ENCODE measurements at places on chromosomes 6 and 20. TPM values are rescaled to one million over a fixed set of nuclear protein-coding genes. Genes with fewer than 3 reads are reported as not detected.

DNA sequence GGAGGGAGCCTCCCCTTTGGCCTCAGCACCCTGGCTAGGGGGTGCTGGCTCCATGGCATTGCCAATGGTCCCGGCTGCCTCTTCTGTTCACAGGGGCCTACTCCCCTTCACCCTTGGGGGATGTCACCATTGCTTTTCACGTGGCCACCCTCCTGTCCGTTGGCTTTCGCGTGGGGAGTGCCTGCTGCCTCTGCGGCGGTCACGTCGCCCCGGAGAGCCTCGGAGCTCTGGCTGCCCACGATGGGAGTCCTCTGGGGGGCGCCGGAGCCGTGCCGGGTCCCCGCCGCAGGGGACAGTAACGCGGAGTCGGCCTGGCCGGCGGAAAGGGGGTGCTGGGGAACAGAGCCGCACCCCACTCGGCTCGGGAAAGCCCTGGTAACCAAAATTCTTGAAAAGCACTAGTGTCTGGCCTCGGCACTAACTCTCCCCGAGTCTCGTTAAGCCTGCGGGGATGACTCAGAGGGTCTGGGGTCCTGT lies 661 bp upstream of the HEBP2 start:
- no peak for DNase-seq

DNA sequence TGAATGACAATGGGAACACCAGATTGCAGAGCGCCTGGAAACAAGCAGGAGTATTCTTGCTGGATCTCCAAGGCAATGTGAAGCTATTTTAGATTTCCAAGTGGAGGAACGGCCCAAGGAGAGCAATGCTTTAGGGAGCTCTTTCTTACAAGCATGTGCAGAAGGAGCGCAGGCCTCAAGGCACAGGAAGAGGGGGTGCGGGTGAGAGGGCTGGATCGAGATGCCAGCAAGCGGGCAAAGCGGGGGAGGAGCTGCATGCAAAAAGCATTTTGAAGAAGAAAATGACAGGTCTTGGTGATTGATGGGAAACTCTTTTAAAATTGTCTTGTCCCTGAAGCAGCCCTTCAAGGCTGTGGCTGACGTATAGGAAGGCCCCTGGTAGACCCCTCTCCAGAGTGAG lies 171.9 kb downstream of the QRSL1 start:
- no peak for DNase-seq

Gene NFYA
- total RNA-seq = 30.5 TPM

Gene OR2B3
- not detected for total RNA-seq

GRCh38 chr6:166167258-166167731 lies 356 bp downstream of the TBXT start:
- no peak for DNase-seq

- no peak for DNase-seq
Observed at GRCh38 chr6:139855671-139856311, 481.3 kb upstream of the CITED2 start.

- DNase-seq = no peak
Observed at GRCh38 chr6:153957394-153957793, 81.6 kb upstream of the OPRM1 start.

GRCh38 chr6:40352006-40352405 lies 235.2 kb downstream of the LRFN2 start:
- no peak for DNase-seq

- DNase-seq = no peak
Observed at GRCh38 chr6:35309611-35310264, 12.1 kb downstream of the DEF6 start.

Gene CLDN20
- total RNA-seq = not detected

- DNase-seq = no peak
Observed at GRCh38 chr20:12554426-12554825, 454.3 kb upstream of the SPTLC3 start.

DNA sequence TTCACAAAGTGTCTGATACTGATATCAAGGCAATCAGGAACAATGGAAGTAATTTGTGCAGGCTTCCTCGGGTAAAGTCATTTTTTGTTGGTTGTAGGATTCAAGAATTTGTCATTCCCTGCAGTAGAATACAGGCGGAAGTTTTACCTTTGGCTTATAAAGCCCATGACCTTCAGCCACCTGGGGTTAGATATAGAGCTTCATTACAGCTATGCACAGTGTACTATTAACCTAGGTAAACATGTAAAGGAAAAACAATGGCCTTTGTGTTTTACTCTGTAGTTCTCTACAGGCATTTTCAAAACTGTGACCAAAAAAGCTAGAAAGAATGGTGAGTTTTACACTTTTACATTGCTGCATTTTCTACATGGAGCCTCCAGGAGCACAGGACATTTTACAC lies 114.9 kb downstream of the NRSN1 start:
- DNase-seq = no peak

Gene ISM1
- 1.8 TPM for total RNA-seq

- DNase-seq = no peak
Observed at GRCh38 chr6:146851837-146852236, 253.1 kb downstream of the ADGB start.

Gene MAP7
- total RNA-seq = 10.4 TPM

- no peak for DNase-seq
Observed at GRCh38 chr20:59787538-59787890, 145.9 kb downstream of the SYCP2 start.

- no peak for DNase-seq
Observed at GRCh38 chr6:35061651-35062410, 79.3 kb downstream of the TCP11 start.

DNA sequence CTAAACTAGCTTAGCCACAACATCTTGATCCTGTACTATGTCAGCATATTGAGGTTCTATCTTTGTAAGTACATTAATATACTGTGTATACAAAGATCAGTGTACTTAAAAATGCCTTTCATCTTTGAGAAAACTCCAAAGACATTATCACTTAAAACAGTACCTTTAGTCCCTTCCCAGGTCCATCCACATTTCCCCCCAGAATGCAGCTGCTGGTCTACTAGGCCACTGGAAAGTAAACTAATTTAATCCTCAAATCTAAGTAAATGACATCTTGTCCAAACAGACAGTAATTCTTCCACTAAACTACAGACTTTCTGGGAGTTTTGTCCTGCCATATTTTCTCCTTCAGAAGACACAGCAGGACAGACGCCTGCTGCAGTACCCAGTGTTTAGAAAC lies 68.7 kb downstream of the SYCP2 start:
- DNase-seq = no peak

- no peak for DNase-seq
Observed at GRCh38 chr6:161067749-161068148, 76.2 kb downstream of the MAP3K4 start.

Gene ATF6B
- total RNA-seq = 28.8 TPM

- DNase-seq = no peak
Observed at GRCh38 chr6:170180671-170181337, 110.1 kb downstream of the DLL1 start.

DNA sequence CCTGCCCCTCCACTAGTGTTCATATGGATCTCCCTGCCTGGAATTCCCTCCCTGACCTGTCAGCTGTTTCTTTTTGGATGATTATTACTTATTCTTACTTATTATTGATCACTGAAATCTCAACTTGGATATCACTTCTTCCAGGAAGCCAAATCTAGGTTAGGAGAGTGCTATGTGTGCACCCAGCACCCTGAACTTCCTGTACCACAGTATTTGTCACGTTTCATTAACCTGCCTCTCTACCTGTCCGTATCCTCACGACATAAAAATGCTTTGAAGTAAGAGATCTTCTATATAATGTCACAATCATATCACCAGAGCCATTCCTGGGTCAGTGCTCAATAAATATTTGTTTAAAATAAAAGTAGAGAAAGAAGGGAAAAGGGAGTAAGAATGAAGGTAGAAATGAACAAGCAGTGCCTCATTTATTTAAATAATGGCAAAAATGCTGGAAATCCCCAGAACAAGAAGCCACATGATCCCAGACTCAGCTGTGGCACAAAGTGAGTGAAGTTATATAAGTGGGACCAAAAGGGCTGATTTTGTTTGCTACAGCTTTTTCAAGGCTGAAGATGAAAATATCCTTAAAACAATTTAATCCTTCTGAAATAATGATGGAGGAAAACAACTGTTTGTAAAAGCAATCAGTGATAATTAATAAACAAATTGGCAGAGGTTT lies 88.0 kb upstream of the MANEA start:
- no peak for DNase-seq

- no peak for DNase-seq
Observed at GRCh38 chr6:169398342-169399105, 144.9 kb upstream of the THBS2 start.

Gene VAPB
- 31.0 TPM for total RNA-seq

DNA sequence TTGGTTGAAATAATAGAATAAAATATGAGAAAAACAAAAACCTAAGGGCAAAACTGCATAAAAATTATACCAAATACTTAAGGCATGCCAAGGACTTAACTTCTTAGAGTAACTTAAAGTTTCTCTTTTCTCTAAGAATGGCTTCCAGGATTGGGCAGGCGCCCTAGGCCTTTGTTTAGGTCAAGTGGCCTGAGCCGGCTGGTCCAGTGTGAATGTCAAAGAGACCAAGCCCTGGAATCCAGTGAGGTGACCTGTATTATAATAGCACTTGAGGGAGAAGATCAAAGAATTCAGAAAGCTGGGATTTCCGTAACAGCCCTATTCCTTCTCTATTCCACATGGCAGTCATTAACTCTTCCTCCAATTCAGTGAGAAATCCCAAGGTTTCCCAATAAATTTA lies 6.6 kb downstream of the METTL24 start:
- DNase-seq = no peak

Gene CLPSL1
- total RNA-seq = not detected

Gene RNGTT
- 35.0 TPM for total RNA-seq

Gene TAGAP
- 2.5 TPM for total RNA-seq

DNA sequence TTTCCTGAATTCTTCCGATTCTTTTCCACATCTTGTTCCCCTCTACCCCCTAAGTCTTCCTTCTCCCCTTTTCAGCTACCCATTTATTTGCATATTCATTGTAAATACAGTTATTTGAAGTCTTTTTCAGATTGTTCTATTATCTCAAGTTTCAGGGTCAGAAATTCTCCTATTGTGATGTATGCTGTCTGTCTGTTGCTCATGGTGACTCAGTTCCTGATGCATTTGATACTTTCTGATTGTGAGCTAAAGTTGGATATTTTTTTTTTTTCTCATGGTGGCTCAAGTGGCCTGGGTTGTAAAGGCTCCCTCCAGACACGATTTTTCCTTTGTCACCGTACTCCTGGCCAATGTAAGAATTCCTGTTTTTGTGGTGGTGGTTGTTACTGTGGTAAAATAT lies 4.9 kb upstream of the PI16 start:
- DNase-seq = no peak

GRCh38 chr20:63703976-63704748 lies 3.6 kb downstream of the ARFRP1 start:
- DNase-seq = no peak

Measured in urinary bladder (tissue), 4 donors.